Tibial artery (tissue), 4 donors: ENCODE measurements at places on chromosomes 1 and 21.

- DNase-seq, result no peak
These were observed 19.0 kb downstream of the MAPKAPK2 start for GRCh38 chr1:206703661-206704060.

DNA sequence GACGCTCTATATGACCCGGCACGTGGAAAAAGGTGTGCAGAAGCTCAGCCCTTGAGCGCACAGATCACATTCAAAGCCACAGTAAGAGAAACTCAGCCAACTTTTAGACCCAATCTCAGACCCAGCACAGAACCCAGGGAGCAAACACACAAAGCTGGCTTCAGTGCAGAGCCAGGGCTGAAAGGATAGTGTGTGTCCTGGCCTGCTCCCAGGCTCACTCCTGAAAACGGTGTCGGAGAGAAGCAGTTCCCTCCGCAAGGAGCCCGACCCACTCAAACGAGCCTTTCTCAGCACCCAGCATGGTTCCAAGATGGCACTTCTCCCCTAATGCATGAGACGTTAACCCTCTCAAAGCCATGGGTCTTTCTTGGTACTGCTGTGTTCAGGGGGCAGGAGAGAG lies 39.6 kb downstream of the CASZ1 start:
- no peak for DNase-seq

DNA sequence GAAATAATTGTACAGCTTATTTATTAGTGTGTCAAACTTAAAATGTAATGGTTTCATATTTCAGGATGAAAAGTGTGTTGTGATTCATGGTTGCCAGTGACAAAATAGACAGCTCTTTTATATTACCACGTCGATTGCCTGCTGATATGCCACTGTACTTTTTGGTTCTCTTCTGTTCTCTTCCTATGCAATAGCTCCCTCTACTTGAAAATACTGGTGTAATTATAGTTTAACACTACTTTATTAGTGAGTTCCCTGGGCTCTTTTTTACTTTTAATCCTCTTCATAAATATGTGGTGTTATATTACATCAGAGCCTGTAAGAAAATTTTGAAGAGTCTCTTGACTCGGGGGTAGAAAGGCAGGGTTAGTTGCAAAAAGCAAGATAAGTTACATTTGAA lies 111.3 kb downstream of the PATJ start:
- no peak for DNase-seq

- no peak for DNase-seq
These were observed 133.4 kb downstream of the NEK7 start for GRCh38 chr1:198290089-198290683.

GRCh38 chr1:6065093-6065858 lies 19.6 kb downstream of the KCNAB2 start:
- DNase-seq, result no peak

GRCh38 chr1:2441746-2442145 lies 29.4 kb upstream of the PEX10 start:
- no peak for DNase-seq

DNA sequence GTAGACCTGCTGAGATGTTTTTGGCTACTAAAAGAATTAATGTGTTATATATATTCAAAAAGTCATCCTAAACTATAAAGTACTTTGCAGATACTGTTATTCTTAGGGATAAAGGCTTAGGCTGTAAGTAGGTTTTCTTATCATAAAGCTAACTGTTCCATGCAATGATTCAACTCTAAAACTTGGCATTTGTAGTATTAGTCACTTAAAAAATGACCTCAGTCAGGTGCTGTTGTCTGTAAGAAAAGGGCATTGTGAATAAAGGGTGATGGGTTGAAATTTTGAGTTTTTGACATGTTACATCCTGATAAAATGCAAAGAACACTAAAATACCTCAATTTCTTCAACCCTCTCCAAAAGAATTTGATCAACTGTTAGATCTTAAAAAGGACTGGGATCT lies 32.9 kb downstream of the ADCY10 start:
- DNase-seq, result no peak

DNA sequence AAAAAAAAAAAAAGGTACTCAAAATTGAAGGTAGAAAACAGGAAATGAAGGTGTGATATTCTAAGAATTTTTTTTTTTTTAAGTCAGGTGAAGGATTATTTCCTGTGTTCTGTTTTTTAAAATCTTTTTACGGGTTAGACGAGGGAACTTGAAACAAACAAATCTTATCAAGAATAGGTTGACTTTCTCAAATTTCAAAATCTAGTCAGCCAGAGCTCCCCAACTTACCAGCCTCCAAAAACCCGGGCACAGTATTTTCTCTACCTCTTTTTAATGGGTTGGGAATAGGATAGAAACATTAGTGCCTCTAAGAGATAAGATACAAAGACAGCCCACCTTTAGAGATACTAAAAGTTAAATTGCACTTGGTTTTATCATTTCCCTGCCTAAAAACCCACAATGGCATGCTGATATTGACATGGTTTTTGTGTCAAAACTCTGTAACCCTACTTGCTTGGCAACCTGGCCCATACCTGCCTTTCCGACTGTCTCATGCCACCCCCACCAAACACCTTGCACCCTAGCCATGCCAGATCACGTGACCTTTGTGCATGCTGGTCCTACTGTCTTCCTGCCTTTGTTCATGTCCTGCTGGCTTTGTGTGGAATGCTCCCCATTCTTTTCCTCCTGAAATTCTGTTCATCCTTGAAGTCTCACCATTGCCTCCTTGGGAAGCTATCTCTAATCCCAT lies 4.2 kb downstream of the RCAN3 start:
- DNase-seq, result no peak

DNA sequence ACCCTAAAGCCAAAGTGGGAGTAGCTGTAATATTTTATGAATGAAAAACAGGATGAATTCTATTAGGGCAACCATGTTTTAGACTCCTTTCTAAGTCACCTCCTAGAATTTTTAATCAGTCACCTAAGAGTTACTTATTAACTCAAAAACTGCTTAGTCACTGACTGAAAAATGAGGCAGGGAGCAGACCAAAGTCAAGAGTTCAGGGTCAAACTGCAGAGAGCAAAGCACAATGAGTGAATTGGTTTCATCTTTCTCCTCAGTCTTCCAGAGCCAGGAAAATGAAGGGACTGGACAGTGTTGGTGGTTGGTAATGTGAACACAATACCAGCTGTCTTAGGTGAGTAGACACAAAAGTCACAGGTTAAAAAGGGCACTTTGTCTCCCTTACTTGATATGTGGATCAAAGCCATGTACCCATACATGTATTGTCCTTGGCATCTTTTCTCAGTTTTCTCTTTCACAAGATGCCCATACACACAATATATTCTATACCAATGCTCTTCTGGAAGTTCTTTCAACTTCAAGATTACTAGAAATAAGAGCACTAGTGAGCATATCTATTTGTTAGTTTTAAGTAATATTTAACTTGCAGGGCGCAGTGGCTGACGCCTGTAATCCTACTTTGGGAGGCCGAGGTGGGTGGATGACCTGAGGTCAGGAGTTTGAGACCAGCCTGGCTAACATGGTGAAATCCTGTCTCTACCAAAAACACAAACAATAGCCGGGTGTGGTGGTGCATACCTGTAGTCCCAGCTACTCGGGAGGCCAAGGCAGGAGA lies 42.2 kb downstream of the ATP1B1 start:
- no peak for DNase-seq

DNA sequence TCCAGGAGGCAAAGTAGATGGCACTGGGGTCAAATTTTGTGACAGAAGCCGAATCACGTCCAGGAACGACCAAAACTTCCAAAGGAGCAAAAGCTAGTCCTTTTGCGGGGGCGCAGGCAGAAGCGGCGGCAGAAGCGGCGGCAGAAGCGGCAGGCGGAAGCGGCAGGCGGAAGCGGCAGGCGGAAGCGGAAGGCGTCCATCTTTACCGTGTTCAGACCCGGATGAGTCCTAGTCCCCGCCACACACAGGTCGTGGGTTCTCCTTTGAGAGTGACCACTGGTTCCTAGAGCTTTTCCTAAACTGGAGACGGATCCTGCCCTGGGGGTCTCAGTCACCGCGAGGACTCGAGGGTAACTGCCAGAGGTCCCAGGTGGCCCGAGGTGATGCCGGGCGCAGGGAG lies 53.6 kb downstream of the POFUT2 start:
- peak; percentile 35 for DNase-seq

DNA sequence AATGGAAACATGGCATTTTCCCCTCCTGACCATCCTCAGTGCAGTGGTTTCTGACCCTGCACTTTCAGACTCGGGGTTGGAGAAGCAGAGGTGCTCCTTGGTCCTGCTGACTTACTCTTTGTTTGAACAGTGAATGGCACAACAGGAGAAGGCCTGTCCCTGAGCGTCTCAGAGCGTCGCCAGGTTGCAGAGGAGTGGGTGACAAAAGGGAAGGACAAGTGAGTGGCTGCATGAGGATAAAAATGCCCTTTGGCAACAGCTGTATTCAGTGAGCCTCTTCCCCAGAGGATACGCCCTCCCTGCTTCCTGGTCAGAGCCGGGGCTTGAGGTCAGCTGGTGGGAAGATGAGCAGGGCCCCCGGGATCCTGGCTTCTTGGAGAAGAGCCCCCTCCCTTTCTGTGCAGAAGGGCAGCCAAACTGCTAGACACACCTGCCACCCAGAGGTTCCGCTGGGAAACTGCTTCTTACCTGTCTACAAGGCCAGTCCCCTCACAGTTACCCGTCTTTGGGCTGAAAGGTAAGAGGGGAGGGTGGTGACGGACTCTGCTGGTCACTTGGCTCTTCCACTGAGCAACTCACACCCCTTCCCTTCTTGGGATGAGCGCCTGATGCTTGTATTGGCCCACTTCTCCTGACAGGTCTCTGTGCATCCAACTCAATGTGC lies 16.6 kb downstream of the NPL start:
- DNase-seq, result no peak

DNA sequence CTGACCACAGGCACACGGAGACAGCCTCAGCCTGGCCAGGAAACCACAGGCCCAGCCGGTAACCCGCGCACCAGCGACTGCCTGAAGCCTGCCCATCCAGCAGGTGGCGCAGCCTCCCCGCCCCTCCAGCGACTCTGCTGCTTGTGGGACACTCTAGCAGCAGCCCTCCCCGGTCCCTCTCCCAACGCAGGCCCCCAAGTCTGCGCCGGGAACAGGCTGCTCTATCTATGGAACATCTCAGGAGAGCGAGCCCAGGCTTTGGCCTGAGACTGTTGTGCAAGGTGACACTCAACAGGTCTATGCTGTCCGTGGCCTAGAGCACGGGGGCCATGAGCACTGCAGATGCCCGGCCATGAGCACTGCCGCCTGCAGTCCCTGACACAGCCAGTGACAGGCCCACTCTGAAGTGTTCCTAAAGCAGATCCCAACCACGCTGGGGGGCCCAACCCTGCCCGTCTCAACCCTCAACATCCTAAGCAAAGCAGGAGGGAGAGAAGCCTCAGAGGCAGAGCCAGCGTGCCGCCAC lies 28.4 kb downstream of the WDR4 start:
- DNase-seq, result no peak

GRCh38 chr1:232550007-232550406 lies 79.9 kb downstream of the SIPA1L2 start:
- DNase-seq, result no peak

DNA sequence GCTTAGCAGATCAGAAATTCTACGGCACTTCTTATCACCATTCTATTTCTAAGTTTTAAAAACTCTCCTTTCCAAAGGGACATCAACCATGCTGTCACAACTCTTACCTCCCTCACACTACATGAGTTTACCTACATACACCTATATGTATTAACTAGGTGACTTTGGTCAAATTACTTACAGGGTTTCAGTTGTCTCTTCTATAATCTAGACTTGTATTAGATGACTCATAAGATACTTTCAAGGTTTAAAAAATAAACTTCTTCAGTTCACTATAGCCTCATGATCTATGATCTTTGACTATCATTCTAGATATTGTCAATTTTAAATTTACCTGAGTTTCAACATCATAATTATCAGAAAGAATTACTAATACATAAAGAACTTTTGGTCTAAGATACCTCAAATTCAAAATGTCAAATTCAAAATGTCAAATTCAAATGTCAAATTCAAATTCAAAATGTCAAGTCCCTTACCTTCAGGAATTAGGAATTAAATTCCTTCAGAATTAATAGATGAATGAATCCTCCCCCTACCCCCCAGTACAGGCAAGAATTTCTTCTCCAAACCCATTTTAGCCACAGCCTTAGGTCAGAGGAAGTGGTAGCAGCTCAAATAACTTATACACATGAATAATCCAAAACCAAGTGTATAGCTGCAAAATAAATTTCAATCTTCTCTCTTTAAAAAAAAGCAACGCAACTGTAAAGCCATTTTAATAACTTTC lies 31.1 kb downstream of the OTUD7B start:
- DNase-seq, result no peak

- no peak for DNase-seq
These were observed at the start of gene SERTAD4 for GRCh38 chr1:210232511-210233215. Gene SERTAD4 (plus strand): TSS chr1:210232796. CDS start chr1:210237961, 5,165 bp downstream.

DNA sequence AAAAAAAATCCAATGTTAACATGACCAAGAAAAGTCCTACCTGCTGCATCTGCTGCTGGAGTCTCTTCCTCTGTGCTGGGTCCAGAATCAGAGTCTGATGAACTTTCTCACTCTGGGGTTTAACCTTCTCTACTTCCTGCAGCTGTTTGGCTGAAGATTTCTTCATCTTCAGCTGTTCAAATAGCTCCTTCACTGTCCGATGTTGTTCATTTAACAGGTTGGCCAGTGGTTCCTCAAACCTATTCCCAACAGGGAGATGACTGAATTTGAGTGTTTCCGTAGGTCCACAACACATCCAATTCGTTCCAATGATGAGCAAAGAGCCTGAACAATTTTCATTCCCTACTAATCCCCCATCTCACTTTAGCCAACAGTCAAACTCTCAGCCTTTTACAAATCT lies 79.4 kb downstream of the GON4L start:
- no peak for DNase-seq

DNA sequence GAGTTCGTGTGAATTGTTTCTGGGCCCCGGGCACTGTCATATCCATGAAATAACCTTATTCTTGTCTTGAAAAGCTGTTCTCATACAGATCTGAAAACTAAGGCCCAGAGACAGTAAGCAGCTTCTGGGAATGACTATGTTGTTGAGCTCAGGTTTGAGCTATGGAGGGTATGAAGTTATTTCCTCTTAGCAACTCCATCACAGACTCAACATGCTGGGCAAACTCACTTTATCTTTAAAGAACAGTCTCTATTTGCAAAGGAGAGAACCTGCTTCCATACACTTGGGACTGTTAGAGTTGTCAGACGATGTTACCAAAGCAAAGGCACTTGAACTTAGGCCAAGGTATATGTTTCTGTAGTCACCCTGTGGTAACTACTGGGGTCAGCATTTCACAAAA lies 90.0 kb downstream of the GPR88 start:
- DNase-seq, result no peak

GRCh38 chr1:39894884-39895495 lies 6.7 kb downstream of the MYCL start:
- DNase-seq, result no peak
